KG1 (cell line): ENCODE measurements at places on chromosomes 3 and 15.

GRCh38 chr3:16253601-16254000, 11.1 kb downstream of the DPH3 start:
- DNase-seq, result no peak

DNA sequence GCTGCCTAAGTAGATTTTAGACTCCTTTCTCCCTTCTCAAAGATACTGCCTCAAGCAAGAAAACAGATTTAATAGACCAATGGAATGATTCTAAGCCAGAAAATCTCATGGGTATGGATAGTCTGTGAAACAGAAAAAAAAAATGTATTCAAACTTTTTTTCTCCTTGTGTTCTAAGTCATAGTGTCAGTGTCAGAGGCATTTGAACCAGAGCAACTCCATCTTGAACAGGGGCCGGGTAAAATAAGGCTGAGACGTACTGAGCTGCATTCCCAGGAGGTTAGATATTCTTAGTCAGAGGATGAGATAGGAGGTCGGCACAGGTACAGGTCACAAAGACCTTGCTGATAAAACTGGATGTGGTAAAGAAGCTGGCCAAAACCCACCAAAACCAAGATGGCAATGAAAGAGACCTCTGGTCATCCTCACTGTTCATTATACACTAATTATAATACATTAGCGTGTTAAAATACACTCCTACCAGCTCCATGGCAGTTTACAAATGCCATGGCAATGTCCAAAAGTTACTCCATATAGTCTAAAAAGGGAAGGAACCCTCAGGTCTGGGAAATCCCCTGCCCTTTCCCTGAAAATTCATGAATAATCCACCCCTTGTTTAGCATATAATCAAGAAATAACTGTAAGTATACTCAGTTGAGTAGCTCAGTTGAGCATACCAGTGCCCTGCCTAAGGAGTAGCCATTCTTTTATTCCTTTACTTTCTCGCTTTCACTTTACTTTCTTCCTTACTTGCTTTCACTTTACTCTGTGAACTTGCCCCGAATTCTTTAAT, 72.8 kb upstream of the GOLGA8B start:
- DNase-seq, result no peak

DNA sequence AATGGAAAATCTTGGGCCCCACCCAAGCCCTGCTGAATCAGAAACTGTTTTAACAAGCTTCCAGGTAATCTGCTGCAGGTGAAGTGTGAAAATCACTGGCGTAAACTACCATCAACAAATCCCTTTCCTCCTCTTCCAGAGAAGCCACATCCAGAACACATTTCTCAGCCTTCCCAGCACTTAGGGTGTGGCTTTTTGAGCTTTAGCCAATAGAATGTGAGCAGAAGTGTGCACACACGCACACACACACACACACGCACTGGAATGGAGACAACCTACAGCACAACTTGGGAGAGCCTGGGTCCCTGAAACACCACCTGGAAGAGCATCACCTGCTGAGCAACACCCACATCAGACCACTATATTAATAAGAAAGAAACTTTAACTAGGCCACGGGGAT, 98.6 kb downstream of the OSBPL10 start:
- no peak for DNase-seq

DNA sequence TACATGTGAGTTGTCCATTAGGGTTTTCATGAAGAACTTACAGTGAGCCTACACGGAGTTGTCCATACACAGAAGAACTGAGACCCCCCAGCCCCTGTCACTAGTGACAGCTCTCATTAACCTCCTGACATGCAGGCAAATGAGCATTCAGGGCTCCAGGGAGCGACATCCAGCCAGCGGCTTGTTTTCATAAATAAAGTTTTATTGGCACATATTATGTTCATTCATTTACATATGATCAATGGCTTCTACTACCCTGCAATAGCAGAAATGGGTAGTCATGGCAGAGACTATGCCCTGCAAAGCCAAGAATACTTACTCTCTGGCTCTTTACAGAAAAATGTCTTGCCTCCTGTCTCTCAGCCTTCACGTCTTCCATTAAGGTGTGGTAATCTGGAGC, 553.5 kb downstream of the EDEM1 start:
- no peak for DNase-seq

- no peak for DNase-seq
These were observed 57.2 kb downstream of the OXNAD1 start for GRCh38 chr3:16322189-16322588.

GRCh38 chr3:143163562-143164100, 44.1 kb downstream of the CHST2 start:
- DNase-seq, result no peak

DNA sequence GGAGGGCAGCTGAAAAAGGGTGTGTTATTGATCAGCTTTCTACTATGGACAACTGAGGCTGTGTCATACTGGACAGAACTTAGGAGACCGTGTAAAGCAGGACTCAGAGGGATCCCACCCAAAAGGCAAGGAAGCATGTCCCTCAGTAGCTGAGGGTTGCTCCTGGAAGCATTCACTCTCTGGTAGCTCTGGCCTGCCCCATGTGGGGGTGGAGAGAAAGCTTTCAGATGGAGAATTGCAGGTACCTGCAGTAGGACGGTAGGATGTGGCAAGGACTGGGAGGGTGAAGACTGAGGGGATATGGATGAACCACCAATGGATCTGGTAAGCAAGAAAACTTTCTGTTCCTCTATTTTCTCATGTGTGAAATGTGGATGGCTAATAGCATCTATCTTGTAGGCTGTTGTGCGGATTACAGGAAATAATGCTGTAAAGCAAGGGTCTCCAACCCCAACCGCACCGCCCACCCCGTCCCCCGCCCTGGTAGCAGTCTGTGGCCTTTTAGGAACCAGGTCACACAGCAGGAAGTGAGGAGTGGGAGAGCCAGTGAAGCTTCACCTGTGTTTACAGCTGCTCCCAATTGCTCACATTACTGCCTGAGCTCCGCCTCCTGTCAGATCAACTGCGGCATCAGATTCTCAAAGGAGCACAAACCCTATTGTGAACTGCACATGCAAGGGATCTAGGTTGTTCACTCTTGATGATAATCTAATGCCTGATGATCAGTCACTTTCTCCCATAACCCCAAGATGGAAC, 157.7 kb upstream of the PROK2 start:
- no peak for DNase-seq

DNA sequence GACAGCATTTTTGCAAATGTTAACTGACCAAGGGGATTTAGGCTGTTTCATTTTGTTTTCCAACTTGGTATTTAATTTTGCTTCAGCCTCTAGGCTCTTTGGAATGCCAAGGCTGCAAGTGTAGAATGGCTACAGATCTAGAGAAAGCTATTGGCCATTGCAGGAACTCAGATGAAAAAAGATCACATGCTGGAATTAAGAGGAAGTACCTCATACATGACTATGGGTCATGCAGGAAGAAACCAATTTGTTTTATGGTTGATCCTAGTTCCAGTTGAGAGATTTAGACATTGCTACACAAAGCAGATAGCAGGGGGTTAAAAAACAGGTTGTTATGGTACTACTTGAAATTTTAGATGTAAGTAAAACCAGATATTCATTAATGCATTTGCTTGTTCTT, 12.7 kb upstream of the CLDN16 start:
- DNase-seq, result no peak

DNA sequence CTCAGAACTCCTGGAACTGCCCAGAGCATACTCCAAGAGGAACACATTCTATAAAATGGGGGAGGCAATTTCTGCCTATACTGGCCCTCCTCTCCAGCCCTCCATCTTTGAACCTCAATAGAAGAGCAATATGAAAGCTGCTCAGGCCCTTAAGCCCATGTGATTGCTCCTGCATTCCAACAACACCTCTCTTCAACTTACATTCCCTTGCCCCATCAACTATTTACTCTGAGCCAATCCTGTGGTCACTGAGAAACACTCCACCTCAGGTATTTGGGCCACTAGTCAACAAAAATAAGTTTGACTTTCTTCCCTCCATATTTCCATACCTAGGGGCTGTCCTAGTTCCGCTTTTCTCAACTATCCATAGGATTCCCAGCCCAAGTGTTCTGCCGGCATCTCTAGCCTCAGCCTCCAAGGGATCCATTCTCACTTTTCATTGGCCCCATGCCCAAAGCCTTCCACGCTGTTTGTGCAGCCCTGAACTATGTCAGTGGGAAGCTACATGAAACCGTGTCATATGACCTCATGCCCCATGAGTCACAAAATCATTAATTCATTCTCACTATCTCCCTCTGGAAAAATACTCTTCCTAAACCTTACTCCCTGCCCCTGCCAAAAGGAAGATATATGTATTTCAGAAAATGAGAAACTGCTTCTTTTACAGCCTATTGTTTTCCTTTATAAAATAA, 61.6 kb downstream of the GJD2 start:
- no peak for DNase-seq

- no peak for DNase-seq
These were observed 20.6 kb downstream of the SPSB4 start for GRCh38 chr3:141071681-141072260.

- no peak for DNase-seq
These were observed 47.1 kb downstream of the HRH1 start for GRCh38 chr3:11201251-11202019.

DNA sequence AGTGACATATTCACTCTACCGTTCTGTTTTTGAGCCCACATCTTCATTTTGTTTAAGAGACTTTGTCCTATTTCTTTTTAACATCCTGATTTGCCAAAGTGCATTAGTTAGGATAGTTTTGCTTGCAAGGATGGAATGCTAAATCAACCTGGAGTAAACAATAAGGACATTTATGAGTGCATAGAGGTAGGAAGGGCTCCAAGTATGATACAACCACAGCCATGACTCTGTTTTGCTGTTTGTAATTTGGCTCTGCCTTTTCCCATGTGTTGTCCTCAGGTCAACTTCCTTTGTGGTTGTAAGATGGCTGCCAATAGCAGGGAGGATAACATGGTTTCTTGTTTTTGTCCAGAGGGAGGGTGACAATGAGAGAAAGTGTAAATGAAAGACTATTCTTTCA, 66.4 kb upstream of the GOLIM4 start:
- no peak for DNase-seq

DNA sequence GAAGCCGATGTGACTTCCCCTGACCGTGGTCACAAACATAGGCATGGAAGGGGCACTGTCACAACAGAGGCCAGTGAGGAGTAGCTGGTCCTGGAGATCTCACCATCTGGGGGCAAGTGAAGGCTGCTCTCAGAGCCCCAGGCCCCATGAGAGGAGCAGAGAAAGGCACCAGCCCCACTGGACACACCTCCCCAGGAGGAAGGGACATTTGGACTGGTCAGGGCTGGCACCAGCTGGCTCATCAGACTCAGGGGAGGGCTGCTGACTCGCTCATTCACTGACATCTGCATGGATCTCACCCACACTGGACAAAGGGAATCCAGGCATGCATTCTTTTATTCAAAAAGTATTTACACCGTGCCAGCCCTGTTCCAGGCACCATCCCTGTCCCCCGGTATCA, 26.8 kb downstream of the ESYT3 start:
- no peak for DNase-seq

GRCh38 chr3:4494895-4495264, 1.7 kb downstream of the ITPR1 start:
- no peak for DNase-seq

GRCh38 chr3:153866901-153867300, 254.3 kb upstream of the ARHGEF26 start:
- DNase-seq, result no peak

DNA sequence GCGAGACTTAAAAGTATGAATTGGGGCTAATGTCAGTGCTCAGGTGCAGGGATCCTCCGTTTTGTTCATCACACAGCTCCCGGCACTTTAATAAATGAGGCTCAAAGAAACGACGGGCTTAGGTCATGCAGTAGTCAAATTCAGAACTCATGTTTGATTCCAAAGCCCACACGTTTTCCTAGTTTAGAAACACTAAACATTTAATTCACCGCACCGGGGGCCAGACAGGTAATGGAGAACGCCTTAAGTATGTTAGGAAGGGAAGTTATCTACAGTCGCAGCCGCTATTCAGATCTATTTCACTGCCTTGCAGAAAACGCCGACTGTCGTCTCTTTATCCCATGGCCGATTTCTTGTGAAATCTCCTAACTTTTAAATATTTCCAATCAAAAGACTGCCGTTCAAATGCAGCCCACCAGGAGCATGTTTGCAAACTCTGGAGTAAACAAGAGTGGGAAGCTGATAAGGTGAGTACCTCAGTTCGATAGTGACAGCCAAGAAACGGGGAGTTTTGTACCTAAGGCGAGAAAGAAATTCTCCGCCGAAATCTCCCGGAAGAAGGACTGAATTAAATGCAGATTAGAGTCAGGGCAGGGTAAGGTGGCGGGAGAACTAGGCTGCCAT, 569 bp downstream of the HIGD2B start:
- no peak for DNase-seq

DNA sequence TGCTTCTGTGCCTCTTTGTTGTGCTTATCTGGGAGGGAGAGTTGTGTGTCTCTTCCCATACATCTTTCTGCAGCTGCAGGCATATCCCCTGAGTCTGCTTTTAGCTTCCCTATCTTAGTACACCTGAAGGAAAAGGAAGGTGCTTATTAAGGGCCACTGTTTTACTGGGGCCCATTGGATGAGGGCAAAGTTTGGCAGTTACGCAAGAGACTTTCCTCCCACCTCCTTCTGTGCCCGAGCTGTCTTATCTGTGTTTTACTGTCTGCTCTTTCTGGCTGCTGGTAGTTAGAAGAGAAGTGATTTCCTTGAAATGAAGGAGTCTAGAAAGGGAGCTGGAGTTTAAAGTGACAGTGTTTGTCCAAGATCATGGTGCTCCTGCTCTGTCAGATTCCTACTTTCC, 66.5 kb downstream of the GABRG3 start:
- no peak for DNase-seq

- no peak for DNase-seq
These were observed 26.6 kb downstream of the MIX23 start for GRCh38 chr3:122356402-122356801.

DNA sequence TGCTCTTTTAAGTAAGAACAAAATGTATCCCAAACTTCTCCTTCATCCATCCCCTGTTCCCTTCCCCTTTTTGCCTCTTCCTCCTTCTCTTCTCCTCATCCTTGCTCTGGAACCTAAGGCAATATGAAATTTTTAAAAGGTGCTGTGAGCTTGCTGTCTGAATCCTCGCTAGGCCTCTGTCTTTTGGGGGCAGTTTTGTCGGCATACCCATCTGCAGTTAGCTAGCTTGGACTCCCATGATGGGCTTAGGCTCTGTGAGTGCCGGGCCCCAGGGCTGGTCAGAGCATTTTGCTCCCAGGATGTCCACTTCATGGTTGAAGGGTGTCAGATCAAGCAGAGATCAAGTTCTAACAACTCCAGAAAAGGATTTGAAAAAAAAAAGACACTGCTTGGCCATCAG, 18.6 kb downstream of the ZIC1 start:
- DNase-seq, result no peak

GRCh38 chr3:152817400-152817799, 17.5 kb upstream of the P2RY1 start:
- no peak for DNase-seq

DNA sequence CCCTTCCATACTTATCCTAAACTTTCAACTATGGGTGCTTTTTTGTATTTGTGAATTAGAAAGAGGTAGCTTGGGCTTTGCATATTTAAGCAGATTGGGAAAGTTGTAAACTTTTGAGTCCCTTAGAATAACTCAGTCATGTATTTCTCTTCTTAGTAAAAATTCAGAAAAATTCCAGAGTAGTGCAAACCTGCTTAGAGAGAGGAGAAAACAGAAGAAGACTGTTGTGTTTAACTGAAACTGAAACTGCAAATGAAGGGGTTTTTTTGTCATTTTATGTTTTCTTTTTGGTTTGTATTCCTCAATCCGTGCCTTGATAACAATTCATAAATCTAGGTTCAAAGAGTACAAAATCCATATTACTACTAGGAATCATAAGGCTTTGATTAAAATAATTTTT, 31.3 kb downstream of the CD200 start:
- DNase-seq, result no peak

GRCh38 chr3:52805270-52806039, 10.9 kb downstream of the ITIH3 start:
- no peak for DNase-seq
